ENCODE measurements at places on chromosomes 2 and 18. TPM values are rescaled to one million over a fixed set of nuclear protein-coding genes. Genes with fewer than 3 reads are reported as not detected.

The STARD6 gene
- not detected for total RNA-seq

The CCDC148 gene
- not detected for total RNA-seq

The CYS1 gene
- 13.5 TPM for total RNA-seq

DNA sequence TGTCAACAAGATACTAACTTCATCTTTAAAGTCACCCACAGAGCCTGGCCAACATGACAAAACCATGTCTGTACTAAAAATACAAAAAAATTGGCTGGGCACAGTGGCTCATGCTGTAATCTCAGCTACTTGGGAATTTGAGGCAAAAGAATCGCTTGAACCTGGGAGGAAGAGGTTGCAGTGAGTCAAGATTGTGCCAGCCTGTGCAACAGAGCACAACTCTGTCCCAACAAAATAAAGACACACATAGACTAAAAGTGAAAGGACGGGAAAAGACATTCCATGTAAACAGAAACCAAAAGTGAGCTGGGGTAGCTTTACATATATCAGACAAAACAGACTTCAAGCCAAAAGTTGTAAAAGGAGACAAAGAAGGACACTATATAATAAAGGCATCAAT, 34.8 kb downstream of the USP34 start:
- no peak overlapping the region for H3K4me3 ChIP-seq
- no peaks in the 10 kb centered on the region for H3K27me3 ChIP-seq
- H3K27ac ChIP-seq, result no peak overlapping the region
- no peak for DNase-seq
- H3K36me3 ChIP-seq, result no peaks in the 10 kb centered on the region

DNA sequence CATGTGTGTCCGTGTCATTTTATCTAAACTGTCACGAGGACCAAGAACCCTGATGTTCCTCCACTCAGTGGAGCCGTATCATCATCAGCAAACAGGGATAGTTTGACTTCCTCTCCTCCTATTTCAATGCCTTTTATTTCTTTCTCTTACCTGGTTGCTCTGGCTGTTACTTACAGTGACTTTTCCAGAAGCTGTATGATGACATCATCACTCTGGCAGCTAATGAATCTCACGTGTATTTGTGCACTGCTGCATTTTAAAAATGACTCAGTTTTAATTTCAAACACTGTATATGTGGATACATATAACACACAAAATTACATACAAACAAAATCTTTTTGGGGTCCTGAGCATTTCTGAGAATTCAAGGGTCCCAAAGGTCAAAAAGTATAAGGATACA, 481.4 kb downstream of the CDH2 start:
- no peaks in the 10 kb centered on the region for H3K27me3 ChIP-seq
- no peak for DNase-seq
- no peak overlapping the region for H3K4me3 ChIP-seq
- no peaks in the 10 kb centered on the region for H3K36me3 ChIP-seq

- no peak overlapping the region for H3K27ac ChIP-seq
- no peak overlapping the region for H3K4me3 ChIP-seq
- no peak for DNase-seq
- H3K27me3 ChIP-seq, result no peaks in the 10 kb centered on the region
- no peaks in the 10 kb centered on the region for H3K36me3 ChIP-seq
- no peaks in the 10 kb centered on the region for H3K4me1 ChIP-seq
Measured at GRCh38 chr2:209629597-209629996, 142.0 kb upstream of the UNC80 start.

DNA sequence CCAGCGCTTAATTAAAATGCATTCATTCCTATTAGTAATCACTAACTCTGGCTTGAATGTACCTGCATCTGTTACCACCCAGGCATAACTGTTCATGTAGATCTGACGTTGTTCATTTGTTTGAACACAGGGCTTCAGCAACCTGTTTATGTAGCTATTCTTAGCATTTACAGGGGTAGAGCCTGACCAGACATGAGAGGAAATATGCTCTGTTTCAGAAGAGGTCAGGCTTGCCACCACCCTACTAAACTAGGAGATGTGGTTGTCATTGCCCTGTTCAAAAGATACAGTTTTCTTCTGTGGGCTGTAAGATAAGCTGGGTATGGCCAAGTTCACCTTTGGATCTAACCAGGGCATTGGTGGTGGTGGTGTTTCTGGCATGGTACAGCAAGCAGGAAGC, 8.8 kb downstream of the MGAT5 start:
- no peak overlapping the region for H3K27ac ChIP-seq
- H3K36me3 ChIP-seq, result no peaks in the 10 kb centered on the region
- H3K4me3 ChIP-seq, result no peak overlapping the region
- H3K27me3 ChIP-seq, result no peaks in the 10 kb centered on the region
- no peak for DNase-seq

- H3K27ac ChIP-seq, result no peak overlapping the region
- no peak for DNase-seq
- no peaks in the 10 kb centered on the region for H3K36me3 ChIP-seq
- peaks cover 22% of the 10 kb centered on the region for H3K4me1 ChIP-seq
- H3K27me3 ChIP-seq, result no peaks in the 10 kb centered on the region
Measured at GRCh38 chr2:55860832-55861231, 62.8 kb downstream of the EFEMP1 start.

DNA sequence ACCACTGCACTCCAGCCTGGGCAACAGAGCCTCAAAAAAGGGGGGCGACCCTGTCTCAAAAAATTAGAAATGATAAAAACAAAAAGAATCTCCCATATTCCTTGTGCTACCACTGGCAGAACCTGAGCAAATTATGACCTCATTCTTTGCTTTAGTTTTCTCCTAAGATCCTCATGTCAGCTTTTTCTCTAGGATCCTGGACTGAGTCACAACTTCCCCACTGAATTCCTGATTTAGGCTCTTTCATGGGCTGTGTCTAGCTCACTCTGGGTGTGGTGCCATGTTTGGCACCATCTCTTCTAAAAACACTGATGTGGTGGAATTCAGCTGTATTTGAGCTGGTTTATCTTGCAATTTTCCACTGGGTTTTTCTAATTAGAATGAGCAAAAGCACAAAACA, 37.1 kb downstream of the EXOC6B start:
- H3K4me1 ChIP-seq, result peaks cover 17% of the 10 kb centered on the region
- H3K27me3 ChIP-seq, result no peaks in the 10 kb centered on the region
- H3K4me3 ChIP-seq, result no peak overlapping the region
- no peak overlapping the region for H3K27ac ChIP-seq
- DNase-seq, result no peak
- no peaks in the 10 kb centered on the region for H3K36me3 ChIP-seq

- no peaks in the 10 kb centered on the region for H3K36me3 ChIP-seq
- H3K27me3 ChIP-seq, result no peaks in the 10 kb centered on the region
- H3K4me3 ChIP-seq, result no peak overlapping the region
- no peaks in the 10 kb centered on the region for H3K4me1 ChIP-seq
- H3K27ac ChIP-seq, result no peak overlapping the region
- no peak for DNase-seq
Measured at GRCh38 chr18:61926532-61926931, 33.7 kb upstream of the RNF152 start.

DNA sequence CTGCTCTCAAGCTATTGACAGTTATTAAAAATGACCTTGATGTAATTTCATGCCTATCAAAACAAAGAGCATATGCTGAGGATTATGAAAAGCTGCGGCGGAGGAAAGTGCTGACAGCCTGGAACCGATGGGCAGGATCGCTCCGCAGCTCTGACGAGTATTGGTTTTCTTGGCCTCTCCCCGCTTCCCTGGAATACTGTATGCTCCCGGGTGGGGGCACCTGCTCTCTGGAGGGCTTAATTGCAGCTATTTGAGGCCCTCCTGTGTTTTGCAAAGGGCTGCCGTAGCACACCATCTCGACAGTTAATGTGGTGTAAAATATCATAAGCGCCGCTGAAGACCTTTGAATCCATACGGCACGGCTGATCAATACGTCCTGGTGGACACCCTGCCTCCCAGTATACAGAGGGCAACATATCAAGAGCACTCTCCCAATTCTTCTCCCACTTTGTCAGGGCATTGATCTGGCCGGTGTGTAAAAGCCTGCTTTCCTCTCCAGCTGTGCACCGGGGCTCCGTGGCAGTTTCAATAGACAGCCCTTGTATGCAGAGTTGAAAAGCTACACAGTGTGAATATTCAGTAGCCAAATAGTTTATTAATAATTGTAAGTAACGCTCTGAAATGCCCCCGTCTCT, 662.4 kb downstream of the GALR1 start:
- no peaks in the 10 kb centered on the region for H3K36me3 ChIP-seq
- no peaks in the 10 kb centered on the region for H3K27me3 ChIP-seq
- no peak for DNase-seq
- H3K4me1 ChIP-seq, result no peaks in the 10 kb centered on the region

GRCh38 chr2:139170406-139170805, 390.2 kb upstream of the NXPH2 start:
- H3K36me3 ChIP-seq, result no peaks in the 10 kb centered on the region
- no peaks in the 10 kb centered on the region for H3K4me1 ChIP-seq
- no peak overlapping the region for H3K27ac ChIP-seq
- H3K27me3 ChIP-seq, result no peaks in the 10 kb centered on the region
- no peak overlapping the region for H3K4me3 ChIP-seq

- DNase-seq, result no peak
- peak overlapping the region; percentile 12 for H3K27ac ChIP-seq
- H3K36me3 ChIP-seq, result no peaks in the 10 kb centered on the region
- peaks cover 17% of the 10 kb centered on the region for H3K4me1 ChIP-seq
- no peak overlapping the region for H3K4me3 ChIP-seq
Measured at GRCh38 chr2:225841314-225841713, 441.8 kb downstream of the NYAP2 start.

DNA sequence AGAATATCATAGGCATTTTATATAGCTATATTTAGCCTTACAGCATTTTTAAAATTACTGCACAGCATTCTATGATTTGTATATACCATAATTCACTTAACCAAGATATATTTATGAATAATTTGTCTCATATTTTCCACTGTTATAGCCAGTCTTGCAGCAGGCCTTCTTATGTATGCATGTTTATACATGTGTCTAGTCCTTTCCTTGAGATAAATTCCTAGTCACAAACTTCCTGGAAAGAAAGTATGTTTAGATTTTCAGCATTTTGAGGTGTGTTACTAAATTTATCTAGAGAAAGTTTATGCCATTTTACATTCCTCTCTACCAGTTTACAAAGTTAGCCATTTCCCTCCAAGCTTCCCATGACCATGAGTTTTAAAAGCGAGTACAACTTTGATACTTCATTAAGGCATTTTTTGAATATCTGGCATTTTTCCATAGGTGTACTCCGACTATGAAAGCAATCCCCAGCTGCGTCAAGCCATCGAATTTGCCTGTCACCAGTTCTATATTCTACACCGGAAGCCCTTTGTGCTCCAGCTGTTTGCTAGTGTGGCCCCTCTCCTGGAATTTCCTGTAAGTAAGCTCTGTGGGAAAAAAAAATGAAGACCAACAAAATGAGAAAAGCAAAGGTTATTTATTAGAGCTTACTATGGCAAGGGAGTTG, 59.4 kb upstream of the RPE start:
- H3K27me3 ChIP-seq, result no peaks in the 10 kb centered on the region
- no peak for DNase-seq
- H3K36me3 ChIP-seq, result no peaks in the 10 kb centered on the region
- H3K4me1 ChIP-seq, result no peaks in the 10 kb centered on the region

DNA sequence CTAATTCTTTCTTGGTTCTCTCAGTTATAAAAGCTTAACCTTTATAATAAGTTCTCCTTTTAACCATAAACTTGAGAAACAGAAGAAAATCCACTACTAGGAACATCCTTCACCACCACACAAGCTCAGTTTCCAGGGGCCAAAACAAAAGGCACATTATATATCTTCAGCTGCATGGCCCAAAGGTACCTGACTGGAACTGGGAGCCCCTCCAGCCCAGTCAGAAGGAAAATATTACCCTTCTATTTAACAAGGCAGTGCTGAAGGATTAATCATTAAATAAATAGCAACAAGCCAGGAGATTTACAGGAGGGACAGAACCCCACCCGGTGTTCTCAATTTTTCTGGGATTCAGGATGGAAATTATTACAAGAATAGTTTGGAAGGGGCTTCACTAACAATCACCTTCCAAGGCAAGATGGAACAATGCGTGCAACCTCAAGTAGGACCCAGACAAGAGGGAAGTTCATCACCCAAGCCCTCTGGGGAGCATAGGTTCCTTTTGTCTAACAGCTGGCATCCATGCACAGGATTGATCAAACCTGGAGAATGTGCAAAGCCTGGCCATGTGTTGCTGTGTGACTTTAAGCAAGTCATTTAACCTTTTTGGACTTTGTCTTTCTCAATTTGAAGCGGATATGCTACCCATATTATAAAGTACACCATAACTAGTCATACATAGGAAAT, 159.6 kb upstream of the SETBP1 start:
- H3K27ac ChIP-seq, result no peak overlapping the region
- no peak overlapping the region for H3K4me3 ChIP-seq
- no peaks in the 10 kb centered on the region for H3K27me3 ChIP-seq
- no peaks in the 10 kb centered on the region for H3K36me3 ChIP-seq

DNA sequence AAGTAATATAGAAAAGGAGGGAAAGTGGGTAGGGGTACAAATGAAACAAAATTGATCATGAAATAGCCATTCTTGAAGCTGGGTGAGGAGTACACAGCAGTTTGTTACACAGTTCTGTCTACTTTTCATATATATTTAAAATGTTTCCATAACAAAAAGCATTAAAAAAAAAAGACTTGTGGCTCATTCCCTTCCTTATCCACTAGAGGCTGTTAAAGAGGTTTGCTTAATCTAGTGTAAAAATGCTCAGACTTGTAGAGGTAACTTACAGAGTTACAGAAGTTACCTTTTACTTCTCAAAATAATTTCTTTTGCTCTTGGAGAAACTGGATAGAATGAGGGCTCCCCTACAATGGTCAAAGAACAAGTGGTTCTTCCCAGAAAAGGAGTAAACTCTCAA, 8.1 kb upstream of the WIPF1 start:
- no peaks in the 10 kb centered on the region for H3K36me3 ChIP-seq
- H3K27ac ChIP-seq, result peak overlapping the region; percentile 68
- no peaks in the 10 kb centered on the region for H3K27me3 ChIP-seq
- H3K4me1 ChIP-seq, result peaks cover 59% of the 10 kb centered on the region
- H3K4me3 ChIP-seq, result no peak overlapping the region

DNA sequence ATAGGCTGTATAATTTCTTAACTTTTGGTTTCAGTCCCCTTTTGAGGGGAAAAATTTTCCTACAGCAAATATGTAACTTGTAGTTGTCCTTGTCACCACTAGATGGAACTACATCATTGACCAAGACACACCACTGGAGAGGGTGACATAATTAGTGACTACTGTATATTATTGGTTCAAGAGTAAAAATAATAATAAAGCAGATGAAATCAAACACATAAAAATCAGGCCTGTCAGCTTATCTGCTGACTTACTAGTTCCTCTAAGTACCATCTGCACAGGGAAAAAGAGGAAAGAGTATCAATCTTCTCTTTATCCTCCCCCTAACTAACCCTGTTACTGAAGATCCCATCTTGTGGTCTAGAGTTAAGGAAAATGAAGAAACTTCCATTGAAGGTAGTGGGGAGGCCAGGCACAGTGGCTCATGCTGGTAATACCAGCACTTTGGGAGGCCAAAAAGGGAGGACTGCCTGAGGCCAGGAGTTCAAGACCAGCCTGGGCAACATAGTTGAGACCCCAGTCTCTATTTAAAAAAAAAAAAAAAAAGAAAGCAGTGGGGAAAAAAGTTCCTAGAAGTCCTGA, 29.6 kb upstream of the ENOSF1 start:
- DNase-seq, result no peak
- H3K27me3 ChIP-seq, result no peaks in the 10 kb centered on the region
- H3K36me3 ChIP-seq, result no peaks in the 10 kb centered on the region
- H3K4me3 ChIP-seq, result no peak overlapping the region
- H3K27ac ChIP-seq, result no peak overlapping the region
- H3K4me1 ChIP-seq, result no peaks in the 10 kb centered on the region
